ENCODE measurements at places on chromosomes 2 and 18.

- DNase-seq = peak; percentile 12
These were observed 15.0 kb downstream of the MGAT4A start for GRCh38 chr2:98715812-98716451.

DNA sequence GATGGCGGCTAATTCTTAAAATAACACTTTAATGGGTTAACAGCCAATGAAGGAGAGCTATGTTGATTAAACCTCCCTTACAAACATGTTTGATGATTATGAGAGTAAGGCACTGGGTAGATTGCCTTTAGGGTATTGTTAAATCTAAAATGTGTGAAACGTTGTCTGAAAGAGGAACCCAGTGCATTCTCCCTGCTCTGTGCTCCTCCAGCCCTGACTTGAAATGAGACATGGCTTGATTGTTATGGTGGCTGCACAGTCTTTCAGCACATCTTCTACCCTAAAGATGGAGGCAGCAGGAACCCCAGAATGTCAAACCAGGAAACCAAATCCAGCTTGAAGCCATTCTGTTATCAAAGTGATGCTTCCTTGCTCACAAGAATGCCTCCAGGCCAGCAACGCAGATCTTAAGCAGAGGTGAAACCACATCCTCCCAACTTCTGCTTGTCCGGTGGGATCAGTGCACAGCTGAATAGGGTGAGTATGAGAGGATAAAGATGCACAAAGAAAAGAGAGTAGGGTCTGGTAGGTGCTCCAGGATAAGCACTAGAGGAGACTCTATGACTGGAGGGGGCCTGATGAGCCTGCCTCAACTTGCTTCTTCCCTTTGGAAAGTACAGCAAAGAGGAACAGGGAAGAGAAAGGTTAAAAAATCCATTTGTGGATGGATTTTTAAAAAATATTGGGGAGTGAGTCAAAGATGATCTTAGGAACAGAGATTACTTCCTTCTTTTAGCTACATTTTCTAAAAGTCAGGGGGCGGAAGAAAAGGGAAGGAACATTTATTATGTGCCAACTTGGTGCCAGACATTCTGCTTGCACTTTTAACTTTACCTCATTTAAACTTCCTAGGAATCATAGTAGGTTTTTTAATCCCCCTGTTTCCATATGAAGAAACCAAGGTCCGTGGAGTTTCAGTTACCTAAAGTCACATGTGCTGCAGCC is 523.0 kb downstream of the TXNL1 start:
- DNase-seq = no peak

DNA sequence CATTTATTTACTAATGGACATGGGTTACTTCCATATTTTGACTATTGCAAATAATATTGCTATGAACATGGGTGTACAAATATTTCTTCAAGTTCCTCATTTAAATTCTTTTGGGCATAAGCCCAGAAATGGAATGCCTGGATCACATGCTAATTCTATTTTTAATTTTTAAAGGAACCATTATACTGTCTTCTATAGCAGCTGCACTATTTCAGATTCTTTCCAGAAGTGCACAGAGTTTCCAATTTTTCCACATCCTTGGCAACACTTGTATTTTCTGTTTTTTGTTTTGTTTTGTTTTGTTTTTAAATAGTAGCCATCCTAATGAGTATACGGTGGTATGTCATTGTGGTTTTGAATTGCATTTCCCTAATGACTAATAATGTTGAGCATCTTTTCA is 8.5 kb upstream of the RALBP1 start:
- no peak for DNase-seq

GRCh38 chr2:8004250-8004681 is 677.6 kb upstream of the ID2 start:
- DNase-seq = no peak

DNA sequence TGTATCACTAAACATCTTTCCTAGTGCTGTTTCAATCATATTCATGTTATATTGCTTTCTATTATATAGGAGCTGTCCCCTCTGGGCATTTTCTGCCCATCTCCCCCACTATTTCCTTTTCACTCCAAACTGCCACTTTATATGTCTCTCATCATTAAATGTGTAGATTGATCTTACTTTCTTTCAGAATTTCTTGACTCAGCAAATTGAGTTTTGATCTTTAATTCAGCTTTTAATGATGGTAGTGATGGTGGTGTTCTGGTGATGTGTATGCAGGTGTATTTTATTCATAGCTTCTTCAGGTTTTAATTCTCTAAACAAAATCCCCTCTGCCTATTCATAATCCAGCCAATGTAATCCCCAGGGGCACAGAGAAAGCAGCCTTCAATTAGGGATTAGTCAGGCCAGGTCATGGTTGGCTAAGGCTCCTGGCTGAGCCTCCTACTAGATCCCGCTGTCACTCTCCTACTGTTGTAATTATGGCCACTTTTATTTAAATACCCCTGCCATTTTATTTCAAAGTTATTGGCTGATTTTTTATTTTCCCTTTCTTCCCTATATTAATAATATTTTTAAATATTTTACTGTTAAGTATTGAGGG is 325.4 kb downstream of the SPAG16 start:
- DNase-seq = no peak

GRCh38 chr18:26708806-26709716 is 156.4 kb downstream of the AQP4 start:
- DNase-seq = no peak

DNA sequence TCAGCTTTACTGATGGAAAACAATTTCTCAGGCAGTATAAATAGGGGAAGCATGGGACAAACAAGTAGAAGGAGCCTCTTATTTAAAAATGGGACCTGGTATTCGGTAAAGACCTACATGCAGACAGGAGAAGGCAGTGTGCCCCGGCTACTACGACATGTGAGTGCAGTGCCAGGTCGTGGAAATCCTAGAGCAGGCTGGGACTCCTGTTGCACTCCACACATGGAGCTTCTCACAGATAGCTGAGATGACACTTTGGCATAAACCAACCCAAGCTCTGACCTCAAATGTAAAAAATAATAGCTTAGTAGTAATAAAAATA is 885 bp upstream of the DSEL start:
- DNase-seq = no peak

DNA sequence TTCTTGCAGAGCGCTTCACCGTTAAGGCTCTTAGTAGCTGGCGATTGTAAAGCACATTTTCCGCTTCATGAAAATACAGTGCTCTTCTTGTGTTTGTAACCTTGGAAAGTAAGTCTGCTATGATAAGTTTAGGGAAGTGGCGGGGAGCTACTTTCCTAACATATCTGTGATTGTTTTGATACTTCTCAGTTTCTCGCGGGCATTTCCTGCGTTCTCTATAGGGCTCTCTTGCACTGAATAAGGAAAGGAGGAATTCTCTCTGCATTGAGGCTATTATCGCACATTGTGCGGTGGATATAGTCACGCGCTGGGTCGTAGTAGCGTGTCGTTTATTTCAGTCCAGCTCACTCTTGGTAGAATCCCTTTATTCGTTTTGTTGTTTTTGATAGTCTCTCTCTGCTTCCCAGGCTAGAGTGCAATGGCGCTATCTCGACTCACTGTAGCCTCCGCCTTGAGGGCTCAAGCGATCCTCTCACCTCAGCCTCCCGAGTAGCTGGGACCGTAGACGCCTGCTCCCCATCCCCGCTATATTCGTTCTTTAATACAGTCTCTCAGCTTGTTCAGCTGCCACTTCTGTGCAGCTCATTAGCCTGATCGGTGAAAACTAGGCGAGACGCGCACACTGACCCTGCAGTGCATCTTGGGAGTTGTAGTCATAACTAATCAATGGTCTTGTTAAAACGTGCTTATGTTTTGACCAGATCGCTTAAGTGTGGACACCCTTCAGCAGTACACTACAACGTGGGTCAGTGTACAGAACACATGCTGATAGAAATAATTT is 1.0 kb upstream of the PPP4R3B start:
- DNase-seq = peak; percentile 38

DNA sequence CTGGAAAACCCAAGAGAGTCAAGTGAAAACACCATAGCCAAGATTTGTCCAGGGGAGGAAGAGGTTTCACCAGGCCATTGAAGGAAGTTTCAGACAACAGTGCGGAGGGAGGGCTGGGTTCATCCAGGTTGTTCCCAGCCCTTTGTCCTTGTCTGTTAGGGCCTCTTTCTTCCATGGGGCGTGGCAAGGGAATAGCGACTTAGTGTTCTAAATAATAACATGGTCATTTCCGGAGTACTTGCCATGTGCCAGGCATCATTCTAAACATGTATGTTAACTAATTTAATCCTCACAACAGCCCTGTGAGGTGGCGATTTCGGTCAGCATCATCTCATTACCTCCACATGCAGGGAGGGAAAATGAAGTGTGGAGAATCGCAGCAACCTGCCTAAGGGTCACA is 77.3 kb downstream of the TCF7L1 start:
- DNase-seq = no peak

DNA sequence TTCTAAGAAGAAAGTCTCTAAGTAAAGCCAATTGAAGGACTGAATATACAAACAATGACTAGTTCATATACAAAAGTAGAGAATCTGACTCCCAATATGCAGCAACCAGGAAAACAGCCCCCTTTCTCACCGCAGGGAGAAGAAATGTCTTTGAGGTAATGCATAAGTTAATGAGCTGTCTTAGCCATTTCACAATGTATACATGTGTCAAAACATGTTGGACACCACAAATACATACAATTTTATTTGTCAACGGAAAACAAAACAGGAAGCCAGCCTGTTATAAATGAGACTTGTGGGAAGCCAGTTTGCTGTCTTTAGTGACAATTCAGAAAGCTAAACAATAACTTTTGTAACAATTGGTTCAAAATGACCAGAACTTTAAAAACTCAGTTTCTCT is 389.2 kb downstream of the CBLN2 start:
- no peak for DNase-seq

GRCh38 chr2:54524226-54524991 is 68.3 kb downstream of the SPTBN1 start:
- no peak for DNase-seq

DNA sequence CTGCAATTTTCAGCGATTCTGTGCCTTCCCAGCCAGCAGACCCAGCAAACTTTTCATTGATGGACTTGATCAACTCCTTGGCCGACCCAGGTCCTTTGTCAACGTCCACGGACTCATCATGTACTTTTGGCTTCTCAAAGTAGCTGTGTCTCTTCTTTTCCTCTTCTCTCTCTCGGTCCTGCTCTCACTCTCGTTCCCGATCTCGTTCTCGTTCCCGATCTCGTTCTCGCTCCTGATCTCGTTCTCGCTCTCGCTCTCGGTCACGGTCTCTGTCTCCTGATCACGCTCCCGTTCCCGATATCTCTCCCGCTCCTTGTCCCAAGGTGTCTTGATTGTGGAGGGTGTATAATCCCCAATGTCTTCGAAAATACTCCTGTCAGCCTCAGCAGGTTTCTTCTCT is 219.5 kb upstream of the FANCL start:
- no peak for DNase-seq

DNA sequence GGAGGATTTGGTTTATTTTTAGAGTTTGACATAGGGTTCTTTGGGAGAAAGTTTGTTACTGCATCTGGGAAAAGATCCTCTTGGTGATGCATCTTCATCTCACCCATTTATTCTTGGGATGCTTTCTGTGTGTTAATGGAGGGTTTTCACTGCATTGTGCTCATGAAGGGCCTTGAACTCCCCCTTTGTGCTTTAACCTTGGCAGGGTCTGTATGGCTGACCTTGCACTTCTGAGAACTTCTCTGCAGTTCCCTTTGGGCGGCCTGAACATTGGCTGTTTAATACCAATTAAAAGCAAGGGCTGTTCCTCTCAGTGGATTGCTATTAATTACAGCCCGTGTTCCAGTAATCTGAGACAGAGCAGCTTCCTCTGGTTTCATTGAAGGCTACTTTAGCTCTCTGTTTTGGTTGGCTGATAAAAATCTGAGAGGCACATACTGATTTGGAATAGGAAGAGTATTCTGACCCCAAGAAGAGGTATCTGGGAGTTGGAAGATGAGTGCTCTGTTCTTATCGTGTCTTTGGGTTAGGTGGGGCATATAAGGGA is 37.5 kb downstream of the FMNL2 start:
- no peak for DNase-seq

- no peak for DNase-seq
These were observed 11.6 kb downstream of the IRS1 start for GRCh38 chr2:226788064-226788463.

GRCh38 chr2:84776011-84776410 is 104.9 kb downstream of the TRABD2A start:
- no peak for DNase-seq

GRCh38 chr2:216652566-216652965 is 19.3 kb downstream of the IGFBP2 start:
- DNase-seq = no peak
